Pancreas (tissue), 10 donors: ENCODE measurements at places on chromosomes 7 and 10. TPM values are rescaled to one million over a fixed set of nuclear protein-coding genes. Genes with fewer than 3 reads are reported as not detected.
A peak's percentile ranks its signal among the peaks of the same experiment; 100 is the strongest.

GRCh38 chr10:46299286-46299535 lies 12.4 kb downstream of the ANTXRL start:
- no peaks in the 10 kb centered on the region for H3K27me3 ChIP-seq
- no peaks in the 10 kb centered on the region for H3K4me1 ChIP-seq
- H3K27ac ChIP-seq, result no peak overlapping the region
- no peak overlapping the region for H3K4me3 ChIP-seq
- no peak for DNase-seq
- no peaks in the 10 kb centered on the region for H3K36me3 ChIP-seq

GRCh38 chr7:36945612-36946400 lies 221.5 kb upstream of the AOAH start:
- no peaks in the 10 kb centered on the region for H3K36me3 ChIP-seq
- DNase-seq, result peak; percentile 74
- peak overlapping the region; percentile 17 for H3K27ac ChIP-seq
- H3K27me3 ChIP-seq, result no peaks in the 10 kb centered on the region
- no peak overlapping the region for H3K4me3 ChIP-seq
- H3K4me1 ChIP-seq, result peaks cover 30% of the 10 kb centered on the region

GRCh38 chr10:124537891-124538290 lies 76.3 kb downstream of the LHPP start:
- DNase-seq, result no peak
- no peak overlapping the region for H3K4me3 ChIP-seq
- H3K27ac ChIP-seq, result no peak overlapping the region
- H3K27me3 ChIP-seq, result no peaks in the 10 kb centered on the region
- no peaks in the 10 kb centered on the region for H3K36me3 ChIP-seq

- H3K4me1 ChIP-seq, result no peaks in the 10 kb centered on the region
- peak overlapping the region; percentile 15 for H3K27ac ChIP-seq
- DNase-seq, result no peak
- no peaks in the 10 kb centered on the region for H3K27me3 ChIP-seq
- no peak overlapping the region for H3K4me3 ChIP-seq
- H3K36me3 ChIP-seq, result no peaks in the 10 kb centered on the region
These were observed 173.2 kb downstream of the RTKN2 start for GRCh38 chr10:62095181-62096122.

DNA sequence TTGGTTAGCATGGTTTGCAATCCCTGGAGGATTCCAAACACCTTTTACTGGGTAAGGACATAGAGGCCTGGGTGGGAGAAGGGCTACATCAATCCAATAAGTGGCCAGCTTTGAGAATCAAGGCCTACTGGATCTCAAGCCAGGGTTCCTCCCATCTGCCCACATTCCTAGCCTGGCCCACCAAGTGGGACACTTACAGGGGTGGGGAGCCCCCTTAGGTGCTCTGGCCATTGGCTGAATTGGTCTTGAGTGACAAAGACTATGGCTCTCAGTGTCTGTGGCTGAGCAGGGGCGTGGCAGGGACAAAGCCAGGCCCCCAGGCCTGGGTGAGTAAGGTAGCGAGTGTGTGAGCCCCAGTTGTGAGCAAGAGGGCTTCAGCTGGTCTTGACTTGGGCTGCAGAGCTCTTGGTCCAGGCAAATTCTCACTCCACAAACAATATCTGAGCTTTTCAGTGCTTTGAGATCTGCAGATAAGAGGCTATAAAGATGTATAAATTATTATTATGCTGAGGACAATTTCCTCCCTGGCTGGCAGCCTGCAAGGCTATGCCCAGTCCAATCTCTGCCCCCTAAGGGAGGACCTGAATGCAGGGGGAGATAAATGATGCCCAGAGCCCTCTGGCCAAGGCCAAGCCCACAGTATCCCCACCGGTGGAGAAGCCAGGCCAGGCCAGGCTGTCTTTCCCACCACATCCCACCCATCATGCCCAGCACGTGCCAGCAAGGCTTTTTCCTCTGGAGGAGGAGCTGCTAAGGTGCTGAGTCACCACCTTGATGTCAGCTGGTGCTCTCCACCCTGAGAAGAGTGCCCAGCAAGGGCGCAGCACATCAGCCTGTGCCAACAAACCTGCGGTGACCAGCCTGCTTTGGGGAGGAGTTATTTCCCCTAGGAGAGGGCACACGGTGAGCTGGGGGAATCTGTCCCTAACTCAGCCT lies 80.7 kb upstream of the DUSP5 start:
- H3K4me3 ChIP-seq, result no peak overlapping the region
- H3K27ac ChIP-seq, result no peak overlapping the region
- H3K27me3 ChIP-seq, result no peaks in the 10 kb centered on the region
- no peak for DNase-seq
- H3K4me1 ChIP-seq, result no peaks in the 10 kb centered on the region

DNA sequence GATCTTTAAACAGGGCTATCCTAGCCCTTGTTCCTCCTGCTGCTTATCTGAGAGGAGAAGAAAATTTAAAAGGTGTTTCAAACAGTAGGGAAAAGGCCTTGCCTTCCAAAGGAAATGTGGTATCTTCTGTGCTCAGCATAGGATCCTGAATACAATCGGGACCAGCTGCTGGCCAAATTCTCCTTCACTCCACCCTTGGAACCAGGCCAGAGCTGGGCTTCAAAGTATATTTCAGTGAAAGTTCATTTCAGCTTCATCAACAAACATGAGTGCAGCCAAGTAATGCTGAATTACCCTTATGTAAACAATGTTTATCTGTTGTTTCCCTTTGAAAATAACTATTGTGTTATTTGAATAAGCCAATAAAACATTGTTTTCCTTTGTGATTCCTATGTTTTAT lies 146.5 kb upstream of the MEOX2 start:
- no peak for DNase-seq
- H3K27ac ChIP-seq, result no peak overlapping the region
- H3K27me3 ChIP-seq, result no peaks in the 10 kb centered on the region
- H3K4me1 ChIP-seq, result no peaks in the 10 kb centered on the region

GRCh38 chr7:102395592-102395872 lies 631 bp upstream of the PRKRIP1 start:
- DNase-seq, result no peak
- H3K36me3 ChIP-seq, result peaks cover 3% of the 10 kb centered on the region
- no peaks in the 10 kb centered on the region for H3K4me1 ChIP-seq
- peak overlapping the region; percentile 73 for H3K27ac ChIP-seq
- no peaks in the 10 kb centered on the region for H3K27me3 ChIP-seq

- no peak overlapping the region for H3K4me3 ChIP-seq
- no peaks in the 10 kb centered on the region for H3K36me3 ChIP-seq
- no peaks in the 10 kb centered on the region for H3K27me3 ChIP-seq
- DNase-seq, result no peak
- H3K27ac ChIP-seq, result no peak overlapping the region
- H3K4me1 ChIP-seq, result no peaks in the 10 kb centered on the region
These were observed 28.0 kb upstream of the GSAP start for GRCh38 chr7:77444123-77444522.

DNA sequence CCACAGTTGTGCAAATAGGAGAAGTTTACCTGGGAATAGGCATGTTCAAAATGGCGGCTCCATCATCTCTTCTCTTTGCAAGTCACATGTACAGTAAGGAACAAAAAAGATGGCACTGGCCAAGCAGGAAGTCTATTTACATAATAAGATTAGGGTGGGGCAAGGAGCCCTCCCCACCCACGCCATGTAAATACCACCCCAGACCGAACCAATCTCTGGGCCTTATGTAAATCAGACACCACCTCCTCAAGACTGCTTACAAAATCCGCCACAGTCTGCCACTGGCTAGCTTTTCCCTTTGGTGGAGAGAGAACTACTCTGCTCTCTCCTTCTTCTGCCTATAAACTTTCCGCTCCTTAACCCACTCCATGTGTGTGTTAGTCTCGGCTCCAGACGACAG lies 1496.3 kb downstream of the REEP3 start:
- H3K27me3 ChIP-seq, result no peaks in the 10 kb centered on the region
- H3K27ac ChIP-seq, result no peak overlapping the region
- H3K4me3 ChIP-seq, result no peak overlapping the region

- H3K27ac ChIP-seq, result no peak overlapping the region
- DNase-seq, result no peak
- no peaks in the 10 kb centered on the region for H3K36me3 ChIP-seq
- no peaks in the 10 kb centered on the region for H3K27me3 ChIP-seq
- no peak overlapping the region for H3K4me3 ChIP-seq
- H3K4me1 ChIP-seq, result no peaks in the 10 kb centered on the region
These were observed 153.6 kb downstream of the CACNB2 start for GRCh38 chr10:18293536-18294510.

- no peaks in the 10 kb centered on the region for H3K4me1 ChIP-seq
- DNase-seq, result no peak
- no peaks in the 10 kb centered on the region for H3K27me3 ChIP-seq
- no peaks in the 10 kb centered on the region for H3K36me3 ChIP-seq
These were observed 28.6 kb downstream of the TCERG1L start for GRCh38 chr10:131282961-131283360.

GRCh38 chr7:152522571-152523067 lies 86.8 kb upstream of the KMT2C start:
- H3K27ac ChIP-seq, result no peak overlapping the region
- DNase-seq, result no peak
- H3K4me1 ChIP-seq, result no peaks in the 10 kb centered on the region
- no peaks in the 10 kb centered on the region for H3K27me3 ChIP-seq

- H3K4me1 ChIP-seq, result no peaks in the 10 kb centered on the region
- no peak overlapping the region for H3K4me3 ChIP-seq
- H3K36me3 ChIP-seq, result no peaks in the 10 kb centered on the region
- DNase-seq, result no peak
These were observed 24.0 kb downstream of the OR9A2 start for GRCh38 chr7:143002898-143003297.

GRCh38 chr10:17409170-17409733 lies 45.1 kb downstream of the ST8SIA6 start:
- H3K36me3 ChIP-seq, result no peaks in the 10 kb centered on the region
- no peak overlapping the region for H3K4me3 ChIP-seq
- no peak for DNase-seq
- no peak overlapping the region for H3K27ac ChIP-seq
- H3K4me1 ChIP-seq, result no peaks in the 10 kb centered on the region
- no peaks in the 10 kb centered on the region for H3K27me3 ChIP-seq

GRCh38 chr7:11592699-11593098 lies 239.3 kb downstream of the THSD7A start:
- no peaks in the 10 kb centered on the region for H3K36me3 ChIP-seq
- H3K27ac ChIP-seq, result no peak overlapping the region
- no peaks in the 10 kb centered on the region for H3K27me3 ChIP-seq
- H3K4me1 ChIP-seq, result peaks cover 6% of the 10 kb centered on the region
- DNase-seq, result no peak

DNA sequence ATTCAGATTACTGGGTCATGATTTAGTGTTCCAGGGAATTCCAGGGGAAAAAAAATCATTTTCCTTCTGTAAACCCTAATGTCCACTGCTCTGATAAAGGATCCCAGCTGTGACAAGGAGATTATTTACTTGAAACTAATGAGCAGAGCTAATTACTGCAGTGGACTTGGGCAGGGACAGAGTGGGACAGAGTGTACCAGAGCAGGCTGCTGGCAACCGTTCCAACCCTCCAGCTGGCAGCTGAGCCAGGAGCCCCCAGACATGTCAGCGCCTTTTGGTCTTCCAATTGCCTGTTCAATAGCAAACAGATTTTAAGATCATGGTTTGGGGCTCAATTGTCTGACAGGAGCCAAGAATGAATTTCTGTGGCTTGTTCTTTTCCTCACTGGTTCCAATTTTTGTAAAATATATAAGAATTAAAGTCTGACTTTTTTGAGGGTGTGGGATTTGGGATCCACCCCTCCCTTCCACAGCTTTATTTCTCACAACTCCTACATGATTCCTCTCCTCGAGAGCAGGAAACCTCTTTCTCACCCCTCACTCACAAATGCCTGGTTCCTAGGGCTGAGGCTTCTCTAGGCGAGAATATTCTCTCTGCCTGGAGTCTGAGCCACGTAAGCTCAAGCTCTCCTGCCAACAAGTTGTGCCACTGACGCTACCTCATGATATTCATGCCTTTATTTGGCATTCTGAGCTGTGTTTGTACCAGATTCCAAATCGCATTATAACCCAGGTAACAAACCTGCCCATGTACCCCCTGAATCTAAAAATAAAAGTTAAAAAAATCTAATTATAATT lies 20.6 kb upstream of the FAM180A start:
- no peaks in the 10 kb centered on the region for H3K4me1 ChIP-seq
- no peak overlapping the region for H3K27ac ChIP-seq
- no peaks in the 10 kb centered on the region for H3K27me3 ChIP-seq

GRCh38 chr10:123213192-123213591 lies 59.0 kb downstream of the BUB3 start:
- no peaks in the 10 kb centered on the region for H3K36me3 ChIP-seq
- no peak for DNase-seq
- no peaks in the 10 kb centered on the region for H3K27me3 ChIP-seq
- H3K27ac ChIP-seq, result no peak overlapping the region

- no peak overlapping the region for H3K4me3 ChIP-seq
- no peaks in the 10 kb centered on the region for H3K36me3 ChIP-seq
- H3K4me1 ChIP-seq, result no peaks in the 10 kb centered on the region
These were observed 209.6 kb upstream of the PLXNA4 start for GRCh38 chr7:132785870-132786269.

DNA sequence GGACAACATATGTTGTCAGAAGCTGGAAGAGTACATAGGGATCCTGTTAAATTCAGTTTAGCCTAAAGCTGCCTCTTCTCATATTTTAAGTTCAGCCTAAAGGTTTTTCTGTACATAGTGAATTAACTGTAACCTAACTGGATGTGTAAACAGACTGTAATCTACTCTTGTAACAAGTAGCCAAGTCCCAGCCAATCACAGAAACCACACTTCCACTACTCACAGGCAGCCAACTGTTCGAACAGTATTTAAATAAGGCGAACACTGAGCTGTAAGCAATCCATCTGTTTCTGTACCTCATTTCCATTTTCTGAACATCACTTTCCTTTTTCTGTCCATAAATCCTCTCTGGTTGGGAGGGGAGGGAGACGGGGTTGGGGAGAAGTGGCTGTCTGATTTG lies 15.0 kb upstream of the STN1 start:
- no peaks in the 10 kb centered on the region for H3K36me3 ChIP-seq
- DNase-seq, result no peak

- no peaks in the 10 kb centered on the region for H3K4me1 ChIP-seq
- no peak overlapping the region for H3K4me3 ChIP-seq
- H3K36me3 ChIP-seq, result no peaks in the 10 kb centered on the region
- no peaks in the 10 kb centered on the region for H3K27me3 ChIP-seq
- no peak for DNase-seq
These were observed 7.3 kb downstream of the ZCCHC24 start for GRCh38 chr10:79438021-79438698.

- H3K27me3 ChIP-seq, result peaks cover 3% of the 10 kb centered on the region
- no peak overlapping the region for H3K4me3 ChIP-seq
- no peak overlapping the region for H3K27ac ChIP-seq
- H3K4me1 ChIP-seq, result no peaks in the 10 kb centered on the region
- DNase-seq, result no peak
These were observed 309.0 kb downstream of the GPAM start for GRCh38 chr10:111874576-111874975.

- no peak overlapping the region for H3K27ac ChIP-seq
- no peaks in the 10 kb centered on the region for H3K4me1 ChIP-seq
- no peak for DNase-seq
- H3K4me3 ChIP-seq, result no peak overlapping the region
- H3K27me3 ChIP-seq, result no peaks in the 10 kb centered on the region
These were observed 127.6 kb downstream of the COBL start for GRCh38 chr7:51188987-51189386.

- H3K27ac ChIP-seq, result no peak overlapping the region
- no peaks in the 10 kb centered on the region for H3K27me3 ChIP-seq
These were observed 412.2 kb upstream of the SORCS1 start for GRCh38 chr10:107576746-107577145.

NPVF gene
- not detected for total RNA-seq

GJC3 gene
- 0.37 TPM for total RNA-seq

APBB1IP gene
- total RNA-seq, result 1.2 TPM

SAMD9 gene
- 0.92 TPM for total RNA-seq

SEMA3D gene
- total RNA-seq, result 0.25 TPM

PVRIG gene
- not detected for total RNA-seq

EN2 gene
- total RNA-seq, result not detected

PCDH15 gene
- not detected for total RNA-seq

MARVELD1 gene
- 1.8 TPM for total RNA-seq

GPR85 gene
- total RNA-seq, result 0.06 TPM

TET1 gene
- 0.74 TPM for total RNA-seq

ELMO1 gene
- total RNA-seq, result 3.0 TPM
